AG20443 (cell line): ENCODE measurements at places on chromosomes 13 and 19.
A peak's percentile ranks its signal among the peaks of the same experiment; 100 is the strongest.

DNA sequence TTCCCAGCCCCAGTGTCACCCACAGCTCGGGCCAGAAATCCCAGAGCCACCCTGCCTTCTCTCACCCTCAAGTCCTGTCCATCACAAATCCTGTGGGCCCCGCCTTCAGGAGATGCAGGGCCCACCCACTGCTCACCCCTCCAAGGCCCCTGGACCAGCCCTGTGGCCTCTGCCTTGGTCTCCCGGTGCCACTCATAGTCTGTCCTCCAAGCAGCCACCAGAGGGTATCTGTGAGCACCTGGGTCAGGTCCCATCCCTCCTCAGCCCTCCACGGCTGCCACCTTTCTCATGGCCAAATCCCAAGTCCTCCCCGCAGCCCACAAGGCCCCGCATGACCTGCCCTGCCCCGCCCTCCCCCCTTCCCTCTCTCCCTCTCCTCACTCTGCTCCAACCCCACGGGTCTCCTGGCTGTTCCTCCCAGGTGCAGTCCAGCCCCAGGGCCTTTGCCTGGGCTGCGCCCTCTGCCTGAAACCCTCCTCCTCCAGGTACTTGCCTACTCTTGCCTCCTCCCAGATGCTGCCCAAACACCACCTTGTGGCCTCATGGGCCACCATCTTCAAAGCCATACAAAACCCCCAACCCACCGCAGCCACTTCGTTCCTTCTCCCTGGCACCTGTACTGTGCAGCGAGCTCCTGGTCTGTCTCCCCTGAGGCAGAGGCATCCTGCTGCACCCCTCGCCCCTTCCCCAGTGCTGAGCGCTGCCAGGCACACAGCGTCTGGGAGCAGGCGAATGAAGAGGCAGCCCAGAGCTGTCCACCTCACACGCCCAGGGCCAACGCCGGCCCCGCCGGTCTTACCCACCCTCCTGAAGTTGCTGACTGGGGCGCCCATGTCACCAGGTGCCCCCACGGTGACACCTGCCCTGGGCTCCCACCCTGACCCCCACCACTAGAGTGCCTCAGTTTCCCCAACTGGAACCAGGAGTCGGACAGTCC lies 13.2 kb upstream of the UQCR11 start:
- peak; percentile 54 for DNase-seq

- DNase-seq, result peak; percentile 37
Observed at GRCh38 chr13:108917581-108917980, 288.2 kb downstream of the MYO16 start.

DNA sequence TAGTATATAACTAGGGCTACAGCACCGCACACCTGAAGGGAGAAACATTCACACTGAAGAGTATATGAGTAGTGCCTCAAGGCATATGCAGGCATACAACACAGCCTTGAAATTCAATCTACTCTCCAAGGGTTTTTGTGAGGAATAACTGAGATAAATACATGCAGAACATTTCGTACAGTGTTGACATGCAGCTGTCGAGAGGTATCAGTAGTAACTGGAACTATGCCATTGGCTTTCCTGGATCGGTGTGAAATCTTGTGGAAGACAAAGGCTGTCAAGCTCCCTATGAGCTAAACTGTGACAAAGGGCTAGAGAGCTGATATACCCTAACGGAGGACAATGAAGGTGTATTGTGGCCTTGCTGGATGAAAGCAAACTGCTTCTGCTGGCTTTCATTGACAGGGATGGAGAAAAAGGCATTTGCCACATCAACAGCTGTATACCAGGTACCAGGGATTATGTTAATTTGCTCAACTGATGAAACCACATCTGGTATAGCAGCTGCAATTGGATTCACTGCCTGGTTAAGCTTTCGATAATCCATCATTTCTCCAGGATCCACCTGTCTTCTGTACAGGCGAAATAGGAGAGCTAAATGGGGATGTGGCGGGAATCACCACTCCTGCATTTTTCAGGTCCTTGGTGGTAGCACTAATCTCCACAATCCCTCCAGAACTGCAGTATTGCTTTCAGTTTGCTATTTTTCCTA lies 16.3 kb downstream of the MTRF1 start:
- DNase-seq, result no peak

GRCh38 chr13:20998649-20999415 lies 62.6 kb downstream of the LATS2 start:
- no peak for DNase-seq

GRCh38 chr19:45499196-45500180 lies 1.2 kb downstream of the PPM1N start:
- no peak for DNase-seq

DNA sequence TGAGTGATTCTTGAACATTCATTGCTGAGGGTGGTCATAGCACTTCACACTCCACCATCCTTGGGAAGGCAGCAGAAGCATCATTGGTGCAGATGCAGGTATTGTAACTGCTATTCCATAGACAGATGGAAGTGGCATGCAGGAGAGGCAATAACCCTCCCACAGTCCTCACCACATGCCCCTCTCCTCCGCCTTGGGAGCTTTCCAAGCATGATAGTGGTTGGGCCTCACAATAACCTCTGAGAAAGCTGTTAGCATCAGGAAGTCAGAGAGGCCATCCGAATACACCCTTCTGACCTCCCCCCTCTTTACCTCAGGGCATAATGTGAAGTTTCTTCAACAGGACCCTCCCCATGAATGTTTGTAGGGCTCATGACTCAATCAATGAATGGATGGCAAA lies 177.9 kb downstream of the KATNAL1 start:
- no peak for DNase-seq

- DNase-seq, result no peak
Observed at GRCh38 chr13:34037636-34038540, 219.9 kb downstream of the RFC3 start.

DNA sequence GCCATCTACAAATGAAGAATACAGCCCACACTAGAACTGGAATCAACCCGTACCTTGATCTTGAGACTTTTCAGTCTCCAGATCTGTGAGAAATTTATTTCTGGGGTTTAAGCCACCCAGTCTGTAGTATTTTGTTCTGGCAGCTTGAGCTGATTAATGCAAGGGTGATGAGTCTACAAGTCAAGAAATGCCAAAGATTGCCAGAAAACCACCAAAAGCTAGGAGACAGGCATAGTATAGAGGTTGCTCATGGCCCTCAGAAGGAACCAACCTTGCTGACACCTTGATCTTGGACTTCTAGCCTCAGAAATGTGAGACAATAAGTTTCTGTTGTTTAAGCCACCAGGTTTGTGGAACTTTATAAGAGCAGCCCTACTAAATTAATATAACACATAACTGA lies 428.2 kb upstream of the KLF12 start:
- DNase-seq, result no peak

GRCh38 chr13:109976206-109976997 lies 190.0 kb upstream of the IRS2 start:
- no peak for DNase-seq

DNA sequence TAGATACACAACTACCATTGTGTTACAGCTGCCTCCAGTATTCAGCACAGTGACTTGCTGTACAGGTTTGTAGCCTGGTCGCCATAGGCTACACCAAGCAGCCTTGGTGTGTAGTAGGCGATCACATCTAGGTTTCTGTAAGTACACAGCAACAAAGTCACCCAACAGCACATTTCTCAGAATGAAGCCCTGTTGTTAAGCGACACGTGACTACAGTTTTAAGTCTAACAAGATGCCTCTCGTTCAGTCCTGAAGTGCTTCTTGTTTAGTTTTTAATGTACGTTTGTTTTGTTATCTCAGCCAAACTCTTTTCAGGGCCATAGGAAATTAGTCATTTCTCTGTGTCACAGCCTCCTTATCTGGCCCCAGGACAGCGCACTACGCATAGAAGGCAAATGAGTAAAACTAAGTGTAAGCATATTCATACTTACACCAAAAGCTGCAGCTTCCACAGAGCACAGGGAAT lies 50.0 kb upstream of the GPR183 start:
- peak; percentile 58 for DNase-seq

DNA sequence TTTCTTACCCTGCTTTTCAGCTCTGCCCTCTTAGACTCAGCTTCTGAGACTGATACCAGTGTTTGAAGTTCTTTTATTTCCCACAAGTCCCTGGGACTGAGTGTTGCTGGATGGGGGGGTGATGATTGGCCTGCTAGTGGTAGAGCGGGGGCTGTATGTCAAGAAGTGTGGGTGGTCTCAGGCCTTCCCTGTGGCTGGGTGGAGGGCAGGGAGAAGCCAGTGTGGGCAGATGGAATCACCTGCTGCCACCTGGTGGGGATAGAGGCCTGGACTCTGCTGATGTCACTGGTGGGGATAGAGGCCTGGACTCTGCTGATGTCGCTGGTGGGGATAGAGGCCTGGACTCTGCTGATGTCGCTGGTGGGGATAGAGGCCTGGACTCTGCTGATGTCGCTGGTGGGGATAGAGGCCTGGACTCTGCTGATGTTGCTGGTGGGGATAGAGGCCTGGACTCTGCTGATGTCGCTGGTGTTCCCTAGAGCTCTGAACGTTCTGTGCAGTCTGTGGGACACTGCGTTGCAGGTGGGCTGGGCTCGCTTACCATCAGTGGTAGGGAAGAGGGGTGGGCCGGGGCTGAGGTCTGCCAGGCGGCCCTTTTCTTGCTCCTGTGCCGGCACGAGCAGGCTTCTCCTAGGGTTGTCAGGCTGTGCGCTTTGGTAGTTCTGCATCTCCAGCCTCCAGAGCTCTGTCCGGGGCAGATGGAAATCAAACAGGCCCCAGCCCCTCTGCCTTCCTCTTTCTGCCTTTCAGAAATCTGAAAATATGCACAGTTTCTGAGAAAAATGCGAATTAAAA lies 101.3 kb downstream of the ARHGEF7 start:
- peak; percentile 27 for DNase-seq

DNA sequence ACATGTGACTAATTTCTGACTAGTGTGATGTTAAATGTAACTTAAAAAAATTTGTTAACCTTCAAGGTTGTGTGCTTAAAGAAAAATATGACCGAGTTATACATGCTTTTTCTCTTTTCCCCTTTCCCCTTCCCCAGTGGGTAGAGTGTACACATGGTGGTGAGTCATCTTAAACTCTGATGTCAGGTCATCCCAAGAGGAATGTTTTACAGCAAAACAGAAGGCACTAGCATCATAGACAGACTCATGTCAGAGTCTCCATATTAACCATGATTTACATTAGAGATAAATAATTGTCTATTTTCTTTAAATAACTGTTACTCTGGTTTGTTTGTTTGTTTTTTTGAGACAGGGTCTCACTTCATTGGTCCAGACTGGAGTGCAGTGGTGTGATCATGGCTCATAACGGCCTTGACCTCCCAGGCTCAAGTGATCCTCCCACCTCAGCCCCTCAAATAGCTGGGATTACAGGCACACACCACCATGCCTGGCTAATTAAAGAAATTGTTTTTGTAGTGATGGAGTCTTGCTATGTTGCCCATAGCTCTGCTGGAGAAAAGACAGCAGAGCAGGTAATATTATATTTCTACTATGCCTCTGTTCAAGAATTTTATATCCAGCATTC lies 160.4 kb upstream of the PCDH9 start:
- no peak for DNase-seq

- DNase-seq, result no peak
Observed at GRCh38 chr13:99013951-99014350, 36.1 kb upstream of the DOCK9 start.

DNA sequence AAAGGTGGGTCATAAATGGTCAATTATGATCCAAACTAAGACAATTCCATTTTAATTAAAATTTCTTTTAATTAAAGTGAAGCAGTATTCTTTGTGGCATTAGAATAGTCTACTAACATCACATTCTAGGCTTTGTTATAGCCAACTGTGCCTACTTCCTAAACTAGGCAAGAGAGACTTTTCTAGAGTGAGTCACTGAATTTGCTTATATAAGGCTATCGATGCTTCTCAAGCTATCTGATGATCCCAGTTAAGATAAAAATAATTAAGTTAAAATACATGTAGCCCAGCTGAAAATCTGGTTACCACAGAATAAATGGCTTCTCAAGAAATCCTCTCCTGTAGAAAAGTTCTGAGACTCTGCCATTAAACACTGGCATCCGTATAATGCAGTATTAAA lies 12.5 kb downstream of the ANKRD10 start:
- DNase-seq, result no peak

DNA sequence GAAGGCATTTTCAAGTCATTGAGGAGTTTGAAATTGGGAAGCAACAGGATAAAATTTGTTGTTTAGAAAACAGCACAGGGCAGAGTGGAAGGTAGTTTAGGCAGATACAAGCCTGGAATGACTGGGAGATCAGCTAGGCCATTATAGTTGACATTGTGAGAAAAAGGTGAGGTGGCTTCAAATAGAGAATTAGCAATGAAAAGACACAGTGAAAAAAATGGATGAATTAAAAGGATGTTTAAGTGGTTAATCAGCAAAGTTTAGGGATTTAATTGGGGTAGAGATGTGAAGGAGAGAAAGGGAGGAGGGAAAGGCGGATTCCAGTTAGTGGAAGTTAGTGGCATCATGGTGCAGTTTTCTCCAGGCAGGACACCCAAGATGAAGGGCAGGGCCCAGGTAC lies 570.5 kb upstream of the GPC6 start:
- DNase-seq, result no peak

DNA sequence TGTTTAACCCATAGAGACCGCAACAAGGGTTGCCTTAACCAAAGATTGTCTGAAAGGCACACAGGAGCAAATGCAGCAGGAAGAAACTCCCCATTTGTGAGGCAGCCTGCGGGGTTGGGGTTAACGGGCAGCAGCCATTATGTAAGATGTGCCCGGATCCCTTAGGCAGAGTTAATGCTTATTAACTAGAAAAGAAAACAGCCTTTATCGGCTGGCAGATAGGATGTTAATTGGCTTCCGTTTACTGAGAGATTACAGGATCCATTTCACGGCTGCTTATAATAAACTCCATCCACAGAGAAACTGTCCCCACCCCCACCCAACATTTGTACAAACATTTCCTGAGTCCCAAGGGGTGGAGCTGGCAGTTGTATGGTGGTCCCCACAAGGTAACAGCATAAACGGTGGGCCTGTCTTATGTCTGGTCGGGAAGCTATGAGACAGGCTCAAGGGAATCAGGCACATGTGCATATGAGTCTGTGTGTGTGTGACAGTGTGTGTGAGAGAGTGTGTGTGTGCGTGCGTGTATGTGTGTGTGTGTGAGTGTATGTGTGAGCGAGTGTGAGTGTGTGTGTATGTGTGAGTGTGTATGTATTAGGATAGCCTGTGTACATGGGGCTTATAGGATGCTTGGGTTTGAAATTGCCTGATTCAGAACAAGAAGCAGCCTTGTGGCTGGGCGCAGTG lies 10.5 kb downstream of the SLC25A42 start:
- DNase-seq, result no peak

DNA sequence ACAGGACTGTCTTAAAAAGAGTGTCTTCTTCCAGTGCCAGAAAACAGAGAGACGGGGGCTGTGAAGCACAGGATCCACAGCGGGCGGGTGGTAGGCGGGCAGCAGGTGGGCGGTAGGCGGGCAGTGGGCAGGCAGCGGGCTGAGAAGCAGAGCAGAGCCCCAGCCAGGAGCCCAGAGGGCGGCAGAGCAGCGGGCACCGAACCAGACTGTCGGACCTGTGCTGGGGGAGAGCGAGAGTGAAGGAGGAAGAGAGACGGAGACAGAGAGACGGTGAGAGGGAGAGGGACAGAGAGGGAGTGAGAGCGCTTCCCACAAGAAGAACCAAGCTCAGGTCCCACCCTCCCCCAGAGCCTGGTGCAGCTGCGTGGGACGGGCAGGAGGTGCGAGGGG lies 30.3 kb downstream of the RASA3 start:
- no peak for DNase-seq
